ENCODE measurements at places on chromosomes 3 and 15.

DNA sequence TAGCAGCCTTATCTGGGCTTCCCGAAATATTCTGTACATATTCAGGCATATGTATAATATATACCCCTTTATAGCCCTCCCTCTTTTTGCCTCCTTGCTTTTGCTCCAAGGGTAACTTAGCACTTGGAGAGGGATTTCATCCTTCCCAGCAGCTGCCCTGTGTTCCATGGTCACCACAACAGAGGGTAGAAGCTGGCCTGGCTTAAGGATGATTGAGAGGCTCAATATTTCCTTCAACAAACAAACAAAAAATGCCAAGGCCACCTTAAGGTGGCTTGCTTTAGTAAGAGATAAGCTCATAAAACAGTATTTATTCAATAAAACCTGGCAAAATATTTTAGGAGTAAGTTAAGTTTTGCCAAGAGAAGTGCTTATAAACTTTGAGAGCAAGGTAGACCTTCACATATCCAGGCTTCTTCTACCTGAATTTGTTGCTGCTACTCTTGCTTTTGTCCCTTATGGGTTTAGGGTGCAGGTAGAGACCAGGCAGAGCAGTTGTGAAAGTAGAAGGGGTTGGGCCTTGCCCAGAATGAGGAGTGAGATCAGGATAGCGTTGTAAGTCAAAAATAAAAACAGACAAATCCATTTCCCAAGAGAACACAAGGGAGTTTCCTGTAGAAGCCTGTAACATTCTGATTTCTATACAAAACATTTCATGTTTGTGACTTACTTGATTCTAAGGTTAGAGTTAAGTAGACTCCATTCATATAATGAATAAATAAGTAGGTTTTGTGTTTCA lies 52.7 kb upstream of the ATOSA start:
- no peak for DNase-seq

DNA sequence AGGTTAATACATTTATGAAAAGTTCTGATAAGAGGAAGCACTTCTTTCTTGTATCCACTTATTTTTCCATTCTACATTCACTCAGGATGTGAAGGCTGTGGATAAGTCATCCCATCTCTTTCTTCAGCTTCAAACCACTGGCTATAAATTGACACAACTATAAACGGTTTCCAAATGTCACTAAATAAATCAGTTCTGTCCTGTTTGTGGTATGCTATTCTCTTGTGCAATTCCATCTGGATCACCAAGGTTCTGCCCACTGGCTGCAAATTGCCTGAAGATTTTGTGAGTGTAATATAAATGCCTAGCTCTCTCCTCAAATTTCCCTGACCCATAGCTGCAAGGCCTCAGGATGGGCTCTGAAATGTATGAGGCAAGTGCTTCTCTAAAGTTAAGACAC lies 7.1 kb upstream of the LMOD3 start:
- no peak for DNase-seq

- DNase-seq: no peak
Observed at GRCh38 chr15:25879438-25879837, 16.3 kb upstream of the ATP10A start.

GRCh38 chr3:189076449-189076848 lies 95.3 kb upstream of the TPRG1 start:
- no peak for DNase-seq

DNA sequence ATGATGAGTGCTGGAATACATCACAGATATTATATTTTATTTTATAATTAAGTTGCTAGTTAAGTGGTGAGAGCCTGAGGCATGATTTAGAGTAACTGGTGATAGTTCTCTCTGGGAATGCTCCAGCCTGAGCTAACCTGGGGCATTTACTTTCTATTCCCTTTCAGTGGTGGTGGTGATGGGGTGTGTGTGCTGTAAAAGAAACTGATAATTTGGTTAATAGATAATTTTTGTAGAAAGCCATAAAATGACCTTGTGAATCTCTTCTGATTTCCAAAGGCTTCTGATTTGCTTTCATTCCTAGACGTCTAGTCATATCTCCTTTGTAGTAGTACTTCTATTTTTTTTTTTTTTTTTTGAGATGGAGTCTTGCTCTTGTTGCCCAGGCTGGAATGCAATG lies 46.8 kb upstream of the DPPA4 start:
- no peak for DNase-seq

DNA sequence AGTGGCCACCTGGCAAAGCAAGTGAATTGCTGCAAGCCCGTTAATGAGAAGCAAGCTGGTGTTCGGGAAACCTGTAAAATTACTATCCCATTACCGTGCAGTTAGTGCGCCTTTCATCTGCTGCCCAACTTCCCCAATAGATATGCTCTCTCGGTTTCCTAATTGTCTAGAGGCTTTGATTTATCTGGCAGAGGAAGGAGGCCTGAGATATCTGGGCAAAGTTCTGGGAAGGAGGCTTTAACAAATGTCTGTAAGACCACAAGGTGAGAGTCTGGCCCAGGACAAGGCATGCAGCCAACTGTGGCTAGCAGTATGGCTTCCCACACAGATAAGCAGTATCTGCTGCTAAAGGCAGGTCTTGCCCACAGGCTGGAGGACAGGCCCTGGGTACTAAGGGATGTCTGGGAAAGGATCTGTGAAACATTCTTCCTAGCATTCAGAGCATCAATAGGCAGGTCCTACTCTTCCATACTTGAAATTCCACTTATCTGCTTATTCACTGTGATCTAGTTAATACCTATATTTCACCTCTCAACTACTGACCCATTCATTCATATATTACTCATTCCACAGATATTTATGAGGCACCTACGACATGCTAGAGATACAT lies 130.0 kb upstream of the SLC2A2 start:
- no peak for DNase-seq

DNA sequence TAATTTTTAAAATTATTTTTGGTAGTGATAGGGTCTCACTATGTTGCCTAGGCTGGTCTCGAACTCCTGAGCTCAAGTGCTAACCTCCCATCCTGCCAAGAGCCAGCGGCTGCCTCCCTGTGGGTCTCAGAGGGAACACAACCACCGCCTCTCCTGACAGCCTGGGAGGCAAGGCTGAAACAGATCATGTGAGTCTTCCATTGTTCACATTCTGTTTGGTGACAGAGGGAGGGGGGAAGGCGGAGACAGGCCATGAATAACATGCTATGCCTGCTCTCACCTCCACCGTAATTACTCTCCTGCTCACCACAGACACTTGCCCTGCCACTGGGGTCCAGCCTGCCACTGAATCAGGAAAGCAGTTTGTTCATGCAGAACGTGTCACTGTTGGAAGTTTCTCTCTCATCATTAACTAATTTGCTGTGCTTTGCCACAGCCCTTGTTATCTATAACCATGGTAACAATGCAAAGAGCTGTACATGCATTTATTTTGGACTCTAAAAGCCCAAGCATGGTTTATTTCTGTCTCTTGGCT lies 78.4 kb upstream of the RASGRF1 start:
- DNase-seq: no peak

GRCh38 chr3:32706348-32707025 lies 21.5 kb downstream of the CNOT10 start:
- no peak for DNase-seq

GRCh38 chr3:184372911-184373310 lies 5.1 kb downstream of the THPO start:
- no peak for DNase-seq

- no peak for DNase-seq
Observed at GRCh38 chr3:181327349-181327748, 337.8 kb upstream of the DNAJC19 start.

- no peak for DNase-seq
Observed at GRCh38 chr15:70507772-70508371, 255.5 kb downstream of the UACA start.

GRCh38 chr15:66302489-66303278 lies 9.3 kb downstream of the DIS3L start:
- no peak for DNase-seq

DNA sequence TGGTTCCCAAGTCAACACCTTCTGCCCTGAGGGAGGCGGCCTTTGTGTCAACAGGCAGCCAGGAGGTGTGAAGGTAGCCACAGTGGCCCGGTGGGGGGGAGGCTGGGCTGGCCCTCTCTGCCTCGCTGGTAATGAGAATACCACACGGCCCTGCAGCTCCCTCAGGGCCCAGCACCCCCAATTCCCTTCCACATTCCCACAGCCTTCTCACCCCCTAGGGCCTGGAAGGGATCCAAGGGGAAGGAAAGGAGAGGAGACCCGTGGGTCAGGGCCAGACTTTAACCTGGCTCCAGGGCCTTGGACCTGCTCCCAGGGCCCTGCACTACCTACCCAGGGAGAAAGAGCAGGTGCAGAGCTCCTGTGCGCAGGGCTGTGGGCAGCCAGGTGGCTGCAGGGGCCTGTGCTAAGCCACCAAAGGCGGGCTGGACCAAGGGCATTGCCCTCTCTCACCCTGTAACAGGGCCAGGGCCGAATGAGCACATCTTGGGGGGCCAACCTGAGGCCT lies 8.7 kb upstream of the MESP2 start:
- no peak for DNase-seq

- DNase-seq: no peak
Observed at GRCh38 chr15:71336671-71337070, 221.4 kb downstream of the THSD4 start.

- DNase-seq: no peak
Observed at GRCh38 chr3:111335512-111336303, 206.3 kb upstream of the CD96 start.

DNA sequence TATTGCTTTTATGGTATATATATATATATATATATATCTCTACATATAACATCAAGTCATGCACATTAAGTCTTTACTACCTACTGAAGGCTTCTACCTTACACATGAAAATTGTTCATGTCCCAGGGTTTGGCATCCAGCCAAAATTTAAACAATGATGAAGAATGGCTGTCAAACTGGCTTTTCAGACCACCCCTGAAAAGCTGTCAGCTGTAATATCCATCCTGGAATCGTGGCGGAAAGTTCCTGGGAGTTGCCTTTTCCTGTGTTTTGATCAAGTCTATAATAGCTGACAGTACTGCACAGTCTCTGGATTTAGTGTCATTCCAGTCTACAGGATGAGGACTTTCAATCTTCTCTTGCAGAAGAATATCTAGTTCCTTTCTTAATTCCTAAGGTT lies 48.3 kb downstream of the DHX36 start:
- DNase-seq: no peak

DNA sequence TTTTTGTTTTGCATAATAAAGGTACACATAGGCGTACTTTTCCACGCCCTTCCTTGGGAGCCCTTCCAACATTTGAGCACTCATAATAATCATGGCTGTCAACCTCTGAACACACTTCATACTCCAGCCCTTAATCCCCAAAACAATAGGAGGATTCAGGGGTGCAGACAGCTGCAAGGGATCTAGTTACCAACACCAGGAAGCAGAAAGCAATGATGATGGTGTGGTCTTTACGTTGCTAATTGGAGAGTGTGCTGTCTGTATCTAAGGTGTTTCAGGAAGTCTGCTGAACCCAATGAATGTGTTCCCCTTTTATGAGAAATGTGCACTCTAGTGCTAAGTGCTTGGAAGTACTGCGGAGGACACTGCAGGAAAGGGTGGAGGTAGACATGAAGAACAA lies 60.3 kb upstream of the PDZRN3 start:
- no peak for DNase-seq

GRCh38 chr3:11060500-11061251 lies 68.1 kb downstream of the SLC6A1 start:
- no peak for DNase-seq

DNA sequence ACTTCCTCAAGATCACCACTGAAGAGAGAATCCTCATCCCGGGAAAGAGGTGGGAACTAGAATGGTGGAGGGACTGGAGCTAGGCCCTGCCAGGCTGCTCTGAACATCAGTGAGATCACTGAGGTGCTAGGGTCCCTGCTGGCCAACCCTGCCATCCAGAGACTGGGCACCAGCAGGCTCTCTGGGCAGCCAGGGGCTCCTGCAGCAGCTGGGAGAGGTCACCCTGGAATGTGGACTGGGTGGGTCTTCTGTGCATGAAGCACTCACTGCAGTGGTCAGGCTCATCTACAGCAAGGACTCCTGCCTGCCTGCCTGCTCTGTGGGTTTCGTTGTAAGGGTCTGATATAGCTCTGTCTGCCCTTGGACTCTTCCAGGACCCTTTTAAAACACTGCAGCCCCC lies 24.9 kb downstream of the ALS2CL start:
- no peak for DNase-seq

GRCh38 chr3:195102609-195103467 lies 168.1 kb downstream of the XXYLT1 start:
- no peak for DNase-seq
